ENCODE measurements at places on chromosomes 16 and 17.

DNA sequence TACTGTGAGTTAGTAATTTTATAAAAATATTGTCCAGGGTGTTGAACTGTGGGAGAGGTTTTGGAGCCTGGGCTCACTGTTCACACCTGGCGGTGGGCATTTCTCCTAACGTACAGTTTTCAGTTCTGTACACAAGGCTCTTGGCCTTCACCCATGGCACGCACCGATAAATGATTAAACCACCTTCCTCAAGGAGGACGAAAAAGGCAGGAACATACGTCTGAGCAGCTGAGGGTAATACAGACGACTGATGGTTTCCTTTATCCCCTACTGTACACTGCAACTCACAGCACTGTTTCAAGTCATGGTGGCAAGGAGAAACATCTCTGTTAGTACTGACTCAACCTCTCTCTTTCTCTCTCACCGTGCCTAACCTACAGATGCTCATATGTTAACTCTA lies 1.4 kb upstream of the ST6GALNAC1 start:
- DNase-seq = no peak

GRCh38 chr17:52754838-52755237 lies 596.3 kb upstream of the CA10 start:
- no peak for DNase-seq

GRCh38 chr17:80982426-80982974 lies 9.1 kb upstream of the CHMP6 start:
- DNase-seq = no peak

- peak; percentile 9 for DNase-seq
These were observed 15.3 kb downstream of the TBCD start for GRCh38 chr17:82767041-82767754.

GRCh38 chr17:54781389-54781788 lies 119.3 kb upstream of the TOM1L1 start:
- DNase-seq = no peak

DNA sequence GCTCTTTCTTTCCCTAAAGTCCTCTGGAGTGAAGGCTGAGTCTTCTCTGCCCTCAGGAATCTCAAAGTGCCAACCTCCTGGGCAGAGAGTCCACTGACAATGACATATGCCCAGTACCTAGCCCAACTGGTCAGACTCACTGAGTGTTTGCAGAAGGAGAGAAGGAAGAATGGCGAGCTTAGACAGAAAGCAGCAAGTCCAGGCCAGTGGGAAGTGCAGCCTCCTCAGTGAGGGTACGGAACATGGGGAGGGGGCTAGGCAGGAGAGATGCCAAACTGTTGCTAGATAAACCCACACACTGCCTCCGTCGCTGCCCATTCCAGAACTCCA lies 678 bp downstream of the EXOC7 start:
- DNase-seq = no peak

GRCh38 chr17:7191069-7191468 lies 11.9 kb upstream of the ASGR1 start:
- no peak for DNase-seq

GRCh38 chr17:82304826-82305726 lies 12.3 kb downstream of the CD7 start:
- DNase-seq = no peak

- DNase-seq = no peak
These were observed 9.7 kb downstream of the MYO15A start for GRCh38 chr17:18117982-18118975.

DNA sequence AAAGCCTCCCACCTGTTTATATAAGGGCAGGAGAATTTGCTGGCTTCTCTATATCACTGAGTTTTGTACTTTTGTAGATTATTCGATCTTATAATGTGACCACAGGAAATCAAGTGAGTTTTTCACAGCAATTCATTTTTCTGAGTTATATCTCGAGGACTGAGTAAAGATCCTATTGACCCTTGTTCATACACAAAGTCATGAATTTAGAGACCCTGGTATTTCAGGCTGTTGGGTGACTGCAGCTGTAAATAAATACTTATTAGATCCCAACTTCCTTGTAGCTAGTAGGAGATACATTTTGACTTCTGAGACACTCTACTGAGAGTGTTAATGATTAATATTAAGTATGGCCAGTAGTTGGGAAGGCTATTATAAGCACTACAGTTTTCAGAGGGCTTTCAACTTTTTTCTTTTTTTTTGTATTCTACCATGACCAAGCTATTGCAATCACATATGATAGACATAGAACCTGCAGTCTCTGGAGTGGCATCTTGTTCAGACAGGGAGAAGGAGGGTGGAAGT lies 3.2 kb upstream of the KRT20 start:
- no peak for DNase-seq

- DNase-seq = no peak
These were observed 74.2 kb downstream of the CRISPLD2 start for GRCh38 chr16:84893849-84894599.

GRCh38 chr17:77893144-77894044 lies 65.1 kb upstream of the TNRC6C start:
- no peak for DNase-seq

GRCh38 chr16:78624366-78624765 lies 524.9 kb downstream of the WWOX start:
- no peak for DNase-seq

DNA sequence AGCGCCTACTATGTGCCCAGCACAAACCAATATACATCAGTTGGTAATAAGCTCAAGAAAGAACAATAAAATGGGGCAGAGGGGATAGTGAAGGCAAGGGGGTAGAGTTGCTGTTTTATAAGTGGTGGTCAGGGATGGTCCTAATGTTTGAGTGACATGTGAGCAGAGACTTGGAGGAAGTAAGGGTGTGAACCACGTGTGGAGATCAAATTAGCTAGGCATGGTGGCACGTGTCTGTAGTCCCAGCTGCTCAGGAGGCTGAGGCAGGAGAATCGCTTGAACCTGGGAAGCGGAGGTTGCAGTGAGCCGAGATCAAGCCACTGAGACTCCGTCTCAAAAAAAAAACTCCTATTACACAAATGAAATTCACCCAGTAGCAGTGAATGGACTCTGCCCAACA lies 56.5 kb downstream of the IRX6 start:
- DNase-seq = no peak
